Sigmoid colon (tissue), 7 donors: ENCODE measurements at places on chromosomes 6 and 20.
A peak's percentile ranks its signal among the peaks of the same experiment; 100 is the strongest.

GRCh38 chr20:40291493-40292135, 397.4 kb downstream of the MAFB start:
- DNase-seq, result no peak

DNA sequence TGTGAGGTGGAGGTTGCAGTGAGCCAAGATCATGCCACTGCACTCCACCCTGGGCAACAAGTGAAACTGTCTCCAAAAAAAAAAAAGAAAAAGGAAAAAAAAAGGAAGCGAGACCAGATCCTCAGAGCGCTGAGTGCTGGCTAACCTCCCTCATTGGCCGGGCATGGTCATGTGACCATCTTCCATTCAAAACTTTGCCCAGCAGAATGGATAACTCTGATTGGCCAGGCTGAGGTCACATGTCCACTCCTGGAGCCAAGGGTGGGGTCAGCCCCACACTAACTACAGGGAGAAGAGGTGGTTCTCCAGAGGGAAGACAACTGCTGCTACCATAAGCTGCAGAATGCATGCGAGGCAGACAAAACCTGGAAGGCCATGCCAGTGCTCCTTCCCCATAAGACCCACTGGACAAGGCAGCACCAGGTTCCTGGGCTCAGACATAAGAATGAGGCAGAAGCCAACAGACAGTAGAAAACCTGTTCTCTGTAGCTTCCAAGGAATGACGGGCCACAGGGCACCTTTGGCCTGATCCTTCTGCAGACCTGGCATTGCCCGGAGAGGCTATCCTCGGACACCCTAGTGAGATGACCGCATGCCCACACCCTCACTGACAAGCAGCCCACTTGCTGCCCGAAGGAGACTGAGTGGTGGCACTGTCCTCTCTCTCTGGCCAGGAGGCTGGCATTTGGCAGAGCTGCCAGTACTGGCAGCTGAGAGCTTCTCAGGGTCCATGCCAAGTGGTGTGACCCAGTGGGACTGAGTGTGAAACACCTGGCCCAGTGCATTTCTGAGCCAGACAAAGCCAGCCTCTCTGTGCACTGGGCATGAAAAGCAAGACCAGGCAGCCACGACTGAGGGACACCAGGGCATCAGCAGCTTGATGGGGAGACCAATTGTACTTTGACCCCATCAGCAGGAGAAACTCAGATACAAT, 311.9 kb upstream of the SULF2 start:
- DNase-seq, result no peak

- DNase-seq, result no peak
These were observed 348.3 kb downstream of the DHX35 start for GRCh38 chr20:39310363-39310995.

GRCh38 chr6:19869464-19869863, 32.3 kb downstream of the ID4 start:
- no peak for DNase-seq

GRCh38 chr6:48628316-48628715, 517.3 kb upstream of the PTCHD4 start:
- DNase-seq, result no peak

GRCh38 chr6:129469070-129469662, 240.8 kb downstream of the ARHGAP18 start:
- DNase-seq, result no peak

- DNase-seq, result no peak
These were observed 11.0 kb downstream of the TSPYL1 start for GRCh38 chr6:116268589-116269293.

DNA sequence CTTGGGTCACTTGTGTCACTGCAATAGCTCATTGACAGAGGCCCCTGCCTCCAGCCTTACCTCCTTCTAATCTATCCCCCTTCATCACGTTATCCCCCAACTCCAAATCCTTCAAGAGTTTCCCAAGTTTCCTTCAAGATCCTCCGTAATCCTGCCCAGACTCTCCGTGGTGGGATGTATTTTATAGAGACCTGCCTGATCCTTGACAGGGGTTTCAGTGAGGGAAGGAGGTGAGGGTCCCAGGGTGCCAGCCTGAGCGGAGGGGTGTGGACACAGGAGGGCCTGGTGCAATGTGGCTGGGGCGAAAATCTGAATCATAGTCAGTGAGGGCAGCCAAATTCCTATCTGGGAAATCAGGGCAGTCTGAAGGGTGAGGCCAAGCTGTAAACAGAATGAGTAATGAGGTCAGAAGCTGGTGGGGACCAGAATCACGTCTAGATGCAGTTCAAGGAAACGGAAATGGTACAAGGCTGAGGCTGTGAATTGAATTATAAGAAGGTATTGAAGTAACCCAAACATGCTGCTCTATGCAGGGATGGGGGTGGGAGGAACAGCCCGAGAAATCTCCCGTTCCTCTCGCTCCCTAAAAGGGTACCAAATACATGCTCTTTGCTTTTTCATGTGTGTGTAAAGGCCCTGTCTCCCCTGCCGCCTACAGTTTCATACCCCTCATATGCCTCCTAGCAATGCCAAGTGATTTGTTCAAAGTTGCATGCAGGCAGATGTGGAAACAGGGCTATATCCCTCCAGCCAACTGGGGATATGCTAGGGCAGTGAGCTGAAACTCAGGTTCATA, 35.4 kb upstream of the PIM1 start:
- DNase-seq, result peak; percentile 81
